ENCODE measurements at places on chromosomes 1 and 21.

- DNase-seq: no peak
These were observed 55.3 kb downstream of the MRPS6 start for GRCh38 chr21:34128674-34129038.

DNA sequence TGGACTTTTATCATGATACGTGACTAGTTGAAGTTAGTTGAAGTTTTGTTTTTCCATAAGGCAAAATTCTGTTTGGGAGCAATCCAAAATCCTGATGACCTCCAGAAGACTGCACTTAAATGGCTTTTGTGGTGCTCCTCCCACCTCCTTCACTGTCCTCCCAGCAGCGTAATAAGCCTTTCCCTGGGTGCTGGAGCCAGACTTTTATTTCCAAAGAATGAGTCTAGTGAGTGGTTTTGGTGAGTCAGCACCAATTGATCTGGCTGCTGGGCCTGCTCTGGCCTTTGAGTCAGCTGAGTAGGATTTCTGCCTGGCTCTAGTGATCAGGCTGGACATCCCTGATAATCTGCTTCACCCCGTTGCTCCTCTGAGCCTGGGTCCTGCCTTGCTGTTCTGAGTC, 21.7 kb upstream of the KCND3 start:
- DNase-seq: no peak

- DNase-seq: peak; percentile 12
These were observed 240.1 kb downstream of the DISC1 start for GRCh38 chr1:231866392-231867331.

- DNase-seq: no peak
These were observed 47.9 kb downstream of the NPHP4 start for GRCh38 chr1:5944154-5944842.

DNA sequence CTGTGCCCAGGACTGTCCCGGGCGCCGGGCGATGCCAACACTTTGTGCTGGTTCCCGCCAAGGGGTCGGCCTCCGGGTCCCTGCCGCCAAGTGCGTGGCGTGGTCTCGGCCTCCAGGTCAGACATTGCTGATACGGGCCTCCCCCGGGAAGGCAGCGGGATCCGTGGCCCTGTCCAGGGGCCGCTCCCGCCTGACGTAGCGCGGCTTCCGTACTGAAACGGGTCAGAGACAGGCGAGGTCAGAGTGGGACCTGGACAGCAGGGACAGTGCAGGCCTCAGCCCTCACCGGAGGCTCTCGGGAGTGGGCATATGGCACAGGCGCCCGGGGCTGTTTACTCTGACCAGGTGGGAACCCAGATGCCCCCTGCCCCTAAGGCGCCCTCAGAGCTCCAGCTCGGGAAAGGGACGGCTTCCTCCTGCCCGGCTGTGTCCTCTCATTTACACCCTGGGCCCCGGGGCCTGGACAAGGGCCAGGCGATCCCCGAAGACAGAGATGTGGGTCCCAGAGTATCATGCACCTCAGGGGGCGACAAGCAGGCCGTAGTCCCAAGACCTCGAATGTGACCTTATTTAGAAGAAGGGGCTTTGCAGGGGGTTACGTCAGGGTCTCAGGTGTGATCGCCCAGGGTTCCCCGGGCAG, 8.8 kb upstream of the RNF223 start:
- no peak for DNase-seq

- DNase-seq: no peak
These were observed 279.5 kb upstream of the POU3F1 start for GRCh38 chr1:38326135-38326534.

DNA sequence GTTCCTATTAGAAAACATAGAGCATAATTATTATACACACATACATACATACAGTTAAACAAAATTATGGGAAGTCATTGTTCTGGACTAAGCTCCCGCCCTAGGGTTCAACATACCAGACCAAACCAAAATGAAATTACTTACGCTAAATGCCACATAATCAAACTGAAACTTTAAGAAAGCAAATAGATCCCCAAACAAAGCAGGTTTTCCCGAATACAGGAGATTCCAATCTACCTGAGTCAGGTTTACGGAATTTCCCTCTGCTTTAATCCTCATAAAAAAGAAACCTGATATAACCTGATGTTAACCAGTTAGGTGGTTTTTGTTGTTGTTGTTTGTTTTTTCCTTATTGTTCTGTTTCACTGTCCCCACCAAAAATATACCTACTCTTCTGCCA, 1886.9 kb downstream of the NCAM2 start:
- no peak for DNase-seq
